ENCODE measurements at places on chromosomes 4 and X.

GRCh38 chr4:16607241-16608066, 291.0 kb downstream of the LDB2 start:
- no peak for DNase-seq

GRCh38 chr4:5365071-5366008, 314.1 kb downstream of the STK32B start:
- no peak for DNase-seq

DNA sequence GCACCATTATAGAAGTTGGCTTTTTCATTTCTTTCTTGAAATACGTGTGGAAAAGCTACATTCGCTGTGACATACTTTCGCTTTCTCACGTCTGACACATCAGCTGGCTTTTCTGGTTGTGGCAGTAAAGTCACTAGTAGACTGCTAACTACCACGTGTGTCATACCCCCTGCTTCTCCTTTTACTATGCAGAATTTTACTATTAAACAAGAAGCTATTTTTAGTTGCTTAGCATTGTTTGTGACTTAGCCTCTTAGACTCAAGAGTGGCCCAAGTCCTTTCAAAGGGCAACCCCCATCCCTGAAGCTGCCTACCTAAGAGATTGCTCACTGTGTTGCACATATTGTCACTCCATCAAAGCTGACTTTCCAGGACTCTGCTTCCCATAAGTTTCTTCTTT, 2.1 kb upstream of the IL2 start:
- DNase-seq: no peak

DNA sequence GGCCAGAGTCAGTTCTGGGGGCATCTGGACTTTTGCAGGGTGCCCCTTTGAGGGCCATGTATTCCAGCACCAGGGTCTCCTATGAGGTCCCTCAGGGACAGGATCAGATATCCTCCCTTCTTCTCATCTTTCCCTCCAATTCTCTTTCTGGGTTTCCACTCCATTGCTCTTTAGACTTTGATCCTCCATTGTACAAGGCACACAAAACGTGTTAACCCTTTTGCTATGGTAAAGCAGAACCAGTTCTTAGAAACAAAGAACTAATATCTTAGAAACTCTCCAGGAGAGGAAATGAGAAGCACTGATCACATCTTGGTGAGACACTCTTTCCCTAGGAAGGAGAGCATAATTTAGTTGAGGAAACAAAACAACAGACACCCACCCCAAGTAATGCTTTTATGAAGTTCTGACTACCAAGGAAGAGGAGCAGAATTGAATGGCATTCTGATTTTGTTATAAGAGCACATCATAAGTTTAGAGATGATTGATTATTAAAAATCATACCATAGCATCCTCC, 200.7 kb upstream of the NPY2R start:
- no peak for DNase-seq

DNA sequence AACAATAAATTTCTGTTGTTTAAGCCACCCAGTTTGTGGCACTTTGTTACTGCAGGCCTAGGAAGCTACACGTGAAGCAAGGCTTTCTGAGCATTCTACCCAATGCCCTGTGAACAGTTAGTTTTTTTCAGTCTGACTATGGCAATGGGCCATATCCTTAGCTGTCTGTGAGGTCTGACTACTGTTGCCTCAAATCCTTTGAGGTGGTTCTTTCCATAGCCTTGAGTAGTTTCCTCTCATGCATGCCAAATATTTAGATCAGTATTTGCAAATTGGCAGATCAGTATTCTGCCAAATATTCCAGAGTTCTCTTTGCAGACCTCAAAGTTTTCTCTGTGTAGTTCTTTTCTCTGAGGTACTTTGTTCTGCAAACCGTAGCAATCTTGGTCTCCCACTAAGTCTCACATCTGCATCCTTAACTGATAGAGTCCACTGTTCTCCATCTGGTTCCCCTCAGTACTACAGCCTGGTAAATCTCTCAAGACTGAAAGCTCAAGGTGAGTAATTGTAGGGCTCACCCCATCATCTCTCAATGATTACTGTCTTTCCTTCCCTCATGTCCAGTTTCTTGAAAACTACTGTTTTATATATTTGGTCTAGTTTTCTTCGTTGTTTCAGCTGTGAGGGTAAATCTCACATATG, 984.9 kb upstream of the INTU start:
- no peak for DNase-seq

DNA sequence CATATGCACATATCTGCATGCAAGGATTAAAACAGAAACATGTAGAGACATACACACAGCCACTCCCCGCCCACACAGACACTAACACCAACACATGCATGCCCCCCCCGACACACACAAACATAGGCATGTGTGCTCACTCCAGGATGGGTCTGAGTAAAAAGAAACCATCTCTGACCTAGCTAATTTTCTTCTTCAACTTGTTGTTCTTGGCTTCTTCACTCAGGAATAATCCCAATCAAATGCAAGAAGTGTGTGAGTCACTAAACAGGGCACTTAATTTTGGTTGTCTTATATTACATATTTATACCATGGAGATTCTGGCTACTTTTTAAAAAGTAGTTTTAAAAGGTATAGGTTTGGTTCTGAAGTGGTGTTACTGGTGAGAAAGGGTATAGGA, 28.3 kb downstream of the ENOX2 start:
- no peak for DNase-seq

- DNase-seq: no peak
Measured at GRCh38 chr4:89311433-89311832, 3.8 kb upstream of the GPRIN3 start.

- DNase-seq: no peak
Measured at GRCh38 chr4:41331224-41331623, 74.5 kb downstream of the UCHL1 start.

DNA sequence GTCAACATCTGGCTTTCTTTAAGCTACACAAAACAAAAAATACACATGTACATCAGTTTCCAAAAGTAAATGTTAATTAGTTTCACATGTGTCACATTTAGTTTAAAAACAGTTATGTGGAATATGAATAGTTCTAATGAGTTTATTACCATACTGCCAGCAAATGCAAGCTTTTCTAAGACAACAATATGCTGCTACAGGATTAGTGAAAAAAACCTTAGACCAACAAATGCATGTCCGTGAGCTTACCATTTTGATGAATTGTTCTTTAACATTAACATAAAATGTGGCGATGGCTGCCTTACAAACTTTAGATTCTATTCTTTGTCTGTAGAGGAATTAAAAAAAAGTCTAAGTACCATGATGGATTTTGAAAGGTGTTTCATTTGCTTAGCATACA, 31.8 kb downstream of the CENPU start:
- no peak for DNase-seq

GRCh38 chr4:83153417-83153816, 38.9 kb upstream of the PLAC8 start:
- no peak for DNase-seq

GRCh38 chrX:45424326-45424725, 223.7 kb upstream of the DIPK2B start:
- DNase-seq: no peak

GRCh38 chr4:179272282-179272681, 1830.0 kb upstream of the AGA start:
- DNase-seq: no peak

- no peak for DNase-seq
Measured at GRCh38 chr4:113317523-113317922, 268.1 kb downstream of the ANK2 start.

DNA sequence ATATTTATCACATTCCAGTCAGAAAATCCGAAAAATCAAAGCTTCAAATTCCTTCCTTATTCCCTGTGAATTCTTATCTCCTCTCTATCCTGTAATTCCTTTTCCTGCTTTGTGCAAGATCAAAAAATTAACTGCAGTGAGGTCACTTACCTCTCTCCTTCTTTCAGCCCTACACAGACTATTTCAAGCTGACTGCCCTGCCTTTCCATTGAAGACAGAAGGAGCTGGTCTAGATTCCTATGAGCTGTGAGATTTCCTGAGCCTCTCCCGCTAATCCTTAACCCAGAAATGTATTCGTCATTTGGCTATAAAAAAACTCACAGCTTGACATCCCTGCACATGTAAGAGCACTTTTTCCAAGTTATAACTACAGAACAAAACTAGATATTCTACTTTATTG, 26.6 kb downstream of the TRIML2 start:
- no peak for DNase-seq

DNA sequence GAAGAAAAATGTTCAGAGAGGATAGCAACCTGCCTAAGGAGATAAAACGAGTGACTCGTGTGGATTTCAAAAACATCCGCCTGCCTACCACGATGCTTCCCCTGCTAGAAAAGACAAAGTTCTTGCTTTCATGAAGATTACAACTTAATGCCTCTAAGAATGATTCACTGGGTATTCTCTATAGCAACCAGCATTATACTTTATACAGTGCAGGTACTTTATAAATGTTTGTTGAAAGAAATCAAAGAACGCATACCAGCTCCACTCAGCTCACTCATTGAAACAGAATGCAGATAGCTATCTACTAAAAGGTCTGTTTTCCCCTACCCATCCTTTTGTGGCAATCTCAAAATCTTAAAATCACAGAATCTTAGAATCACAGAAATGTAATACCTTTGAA, 33.7 kb downstream of the GASK1B start:
- DNase-seq: no peak

DNA sequence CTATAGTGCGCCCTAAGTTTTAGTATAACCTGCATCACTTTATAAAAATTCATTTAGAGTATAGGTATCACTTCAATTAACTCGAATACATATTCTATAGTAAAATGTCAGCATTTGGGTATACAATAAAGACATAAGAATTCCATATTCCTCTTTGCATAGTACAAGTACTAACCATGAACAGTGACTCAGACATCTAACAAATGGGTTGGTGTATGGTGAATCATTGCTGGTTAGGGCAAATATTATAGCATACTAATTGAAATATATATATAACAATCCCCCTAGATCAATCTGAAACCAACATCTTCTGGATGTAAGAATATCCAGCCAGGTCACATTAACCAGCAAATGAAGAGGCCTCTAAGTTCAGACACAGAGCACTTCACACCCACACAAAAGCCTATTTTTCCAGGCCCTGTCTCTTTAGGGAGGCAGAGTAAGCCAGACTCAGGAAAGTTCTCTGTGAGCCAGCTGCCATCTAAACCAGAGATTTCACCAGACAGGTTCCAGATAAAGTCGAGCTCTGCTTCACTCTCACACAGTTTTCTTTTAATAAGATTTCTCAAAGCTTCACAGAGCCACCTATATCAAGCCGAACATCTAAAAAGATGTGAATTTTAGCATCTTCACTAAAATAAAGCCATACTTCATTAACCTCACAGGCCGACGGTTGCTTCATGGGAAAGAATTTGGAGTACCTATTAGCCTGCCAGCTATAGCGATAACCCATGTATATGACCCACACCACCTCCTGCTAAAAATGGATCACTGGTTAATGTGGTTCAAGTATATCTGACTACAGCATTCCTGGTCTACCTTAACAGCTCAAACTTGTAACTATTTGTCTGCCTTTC, 200.0 kb upstream of the FTHL17 start:
- no peak for DNase-seq

- no peak for DNase-seq
Measured at GRCh38 chrX:103442536-103442901, 66.2 kb downstream of the BEX3 start.

GRCh38 chr4:114782415-114783214, 184.0 kb downstream of the UGT8 start:
- DNase-seq: no peak

GRCh38 chr4:32950866-32951265, 2230.7 kb downstream of the PCDH7 start:
- no peak for DNase-seq

DNA sequence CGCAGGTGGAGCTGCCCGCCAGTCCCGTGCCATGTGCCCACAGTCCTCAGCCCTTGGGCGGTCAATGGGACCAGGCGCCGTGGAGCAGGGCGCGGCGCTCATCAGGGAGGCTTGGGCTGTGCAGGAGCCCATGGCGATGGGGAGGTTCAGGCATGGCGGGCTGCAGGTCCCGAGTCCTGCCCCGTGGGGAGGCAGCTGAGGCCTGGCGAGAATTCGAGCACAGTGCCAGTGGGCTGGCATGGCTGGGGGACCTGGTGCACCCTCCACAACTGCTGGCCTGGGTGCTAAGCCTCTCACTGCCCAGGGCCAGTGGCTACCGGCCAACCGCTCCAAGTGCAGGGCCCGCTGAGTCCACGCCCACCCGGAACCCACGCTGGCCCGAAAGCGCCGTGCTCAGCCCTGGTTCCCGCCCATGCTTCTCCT, 646.5 kb downstream of the GABRG1 start:
- no peak for DNase-seq

GRCh38 chrX:155144926-155145325, 71.3 kb upstream of the VBP1 start:
- DNase-seq: no peak

All from retina (tissue), 1 donor.